Prostate gland (tissue), 2 donors: ENCODE measurements at places on chromosomes 2 and 18. TPM values are rescaled to one million over a fixed set of nuclear protein-coding genes. Genes with fewer than 3 reads are reported as not detected.

DNA sequence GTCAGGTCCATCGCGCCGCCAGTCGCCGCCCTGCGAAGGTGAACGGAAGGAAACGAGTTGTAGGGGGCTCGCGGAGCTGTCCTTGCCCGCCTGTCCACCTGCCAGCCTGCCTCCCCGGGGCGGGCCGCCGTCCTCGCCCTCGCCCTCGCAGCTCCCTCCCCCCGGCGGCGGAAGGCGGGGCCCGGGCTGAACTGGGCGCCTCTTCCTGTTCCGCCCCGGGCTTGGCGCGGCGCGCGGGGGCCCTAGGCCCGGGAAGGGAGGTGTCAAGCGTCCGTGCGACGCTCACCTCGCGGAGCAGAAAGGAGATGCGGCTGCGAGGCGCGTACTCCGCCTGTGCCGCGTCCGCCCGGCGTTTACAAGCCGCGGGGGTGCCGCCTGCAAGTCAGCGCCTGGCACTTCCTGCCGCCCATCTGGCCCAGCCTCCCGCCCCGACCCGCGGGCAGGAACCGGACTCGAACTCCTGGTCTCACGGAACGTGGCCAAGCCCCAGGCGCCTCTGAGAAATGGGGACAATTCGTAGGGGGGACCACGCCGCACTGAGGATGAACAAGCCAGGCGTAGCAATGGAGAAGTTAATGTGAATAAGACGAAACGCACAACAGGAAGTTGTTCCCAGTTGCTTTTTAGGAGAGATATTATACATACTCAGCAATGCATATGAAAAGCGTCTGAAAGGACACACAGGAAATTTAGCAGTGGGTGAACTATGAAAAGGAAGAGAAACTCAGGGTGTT is at the start of gene CNPPD1:
Gene CNPPD1 (minus strand): TSS at position 108 of the 734 bp plus-strand sequence. CDS start 97 bp downstream, at position 11.
- H3K27ac ChIP-seq = peak within 1 kb of the TSS; percentile 99
- H3K4me1 ChIP-seq = peaks cover 11% of the 10 kb centered on the region
- H3K27me3 ChIP-seq = no peaks in the 10 kb centered on the region
- no peaks in the 10 kb centered on the region for H3K36me3 ChIP-seq

GRCh38 chr2:28389399-28390240 is 3.0 kb upstream of the FOSL2 start:
- H3K27me3 ChIP-seq = no peaks in the 10 kb centered on the region
- H3K4me1 ChIP-seq = no peaks in the 10 kb centered on the region
- no peak for DNase-seq
- peak overlapping the region; percentile 100 for H3K27ac ChIP-seq
- peak overlapping the region; percentile 88 for H3K4me3 ChIP-seq
- no peaks in the 10 kb centered on the region for H3K36me3 ChIP-seq

DNA sequence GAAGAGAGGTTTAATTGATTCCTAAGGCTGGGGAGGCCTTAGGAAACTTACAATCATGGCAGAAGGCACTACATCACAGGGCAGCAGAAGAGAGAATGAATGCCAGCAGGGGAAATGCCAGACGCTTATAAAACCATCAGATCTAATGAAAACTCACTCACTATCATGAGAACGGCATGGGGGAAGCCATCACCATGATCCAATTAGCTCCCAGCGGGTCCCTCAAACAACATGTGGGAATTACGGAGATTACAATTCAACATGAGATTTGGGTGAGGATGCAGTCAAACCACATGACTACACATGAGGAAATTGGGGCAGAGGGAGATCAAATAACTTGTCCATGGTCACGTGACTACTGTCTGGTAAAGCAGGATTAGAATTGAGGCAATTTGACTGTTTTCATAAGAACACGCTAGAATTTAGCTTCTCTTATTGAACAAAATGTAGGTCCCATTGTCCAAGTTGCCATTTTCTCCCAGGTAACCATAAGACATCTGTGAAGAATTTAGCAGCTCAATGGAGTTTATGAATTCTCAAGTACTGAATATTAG is 445.1 kb upstream of the CDH20 start:
- no peak overlapping the region for H3K27ac ChIP-seq
- H3K4me3 ChIP-seq = no peak overlapping the region
- H3K36me3 ChIP-seq = no peaks in the 10 kb centered on the region
- H3K27me3 ChIP-seq = no peaks in the 10 kb centered on the region
- H3K4me1 ChIP-seq = no peaks in the 10 kb centered on the region

DNA sequence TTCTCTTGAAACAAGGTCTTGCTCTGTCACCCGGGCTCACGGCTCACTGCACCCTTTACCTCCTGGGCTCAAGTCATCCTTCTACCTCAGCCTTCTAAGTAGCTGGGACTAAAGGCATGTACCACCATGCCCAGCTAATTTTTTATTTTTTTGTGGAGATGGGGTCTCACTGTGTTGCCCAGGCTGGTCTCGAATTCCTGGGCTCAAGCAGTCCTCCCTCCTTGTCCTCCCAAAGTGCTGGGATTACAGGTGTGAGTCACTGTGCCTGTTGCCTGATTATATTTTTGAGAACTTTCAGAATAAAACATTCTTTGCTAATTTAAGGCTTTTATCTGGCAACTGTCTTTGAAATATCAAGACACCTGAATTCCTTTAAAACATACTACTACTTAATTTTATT is 47.9 kb downstream of the BIRC6 start:
- no peak overlapping the region for H3K27ac ChIP-seq
- H3K4me3 ChIP-seq = no peak overlapping the region
- no peak for DNase-seq
- no peaks in the 10 kb centered on the region for H3K27me3 ChIP-seq
- no peaks in the 10 kb centered on the region for H3K4me1 ChIP-seq

DNA sequence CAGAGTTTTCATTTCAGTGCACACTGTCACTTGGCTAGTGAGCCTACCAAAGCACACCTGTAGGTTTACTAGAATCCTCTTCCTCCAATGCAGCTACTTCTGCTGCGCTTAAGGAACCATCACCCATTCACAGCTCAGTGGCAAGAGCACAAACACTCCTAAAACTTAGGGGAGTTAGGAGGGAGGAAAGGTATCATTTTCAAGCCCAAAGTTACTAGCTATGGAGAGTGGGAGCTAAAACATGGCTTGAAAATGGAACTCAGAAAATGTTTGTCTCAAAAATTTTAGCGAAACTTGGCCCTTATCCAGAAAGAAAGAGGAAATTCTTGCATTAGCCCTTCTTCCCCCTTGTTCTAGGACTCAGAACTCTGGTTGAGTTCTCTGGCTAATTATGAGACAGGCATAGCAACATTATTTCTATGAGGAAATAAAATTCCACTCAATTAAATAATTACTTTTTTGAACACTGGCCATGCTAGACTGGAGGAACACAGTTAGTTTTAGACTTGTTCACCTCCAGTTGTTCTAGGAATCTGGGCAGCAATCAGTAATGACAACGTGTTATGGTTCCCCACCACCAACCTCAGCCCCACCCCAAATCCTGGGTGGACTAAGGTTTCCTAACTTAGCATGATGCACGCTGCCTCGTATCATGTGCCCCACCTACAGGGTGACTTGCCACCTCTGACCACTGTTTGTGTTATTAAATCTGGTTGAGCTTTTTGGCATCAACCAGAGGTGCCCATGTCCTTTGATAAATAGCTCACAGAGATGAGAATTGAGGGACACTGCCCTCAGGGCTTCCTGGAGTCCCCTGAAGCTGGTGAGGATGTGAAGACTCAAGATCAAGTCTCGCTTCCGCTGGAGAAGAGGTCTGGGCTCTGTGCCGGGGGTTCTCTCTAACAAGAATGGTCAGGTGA is 32.8 kb downstream of the LPIN2 start:
- H3K27me3 ChIP-seq = no peaks in the 10 kb centered on the region
- no peaks in the 10 kb centered on the region for H3K4me1 ChIP-seq
- no peak for DNase-seq
- H3K27ac ChIP-seq = peak overlapping the region; percentile 56
- no peak overlapping the region for H3K4me3 ChIP-seq

DNA sequence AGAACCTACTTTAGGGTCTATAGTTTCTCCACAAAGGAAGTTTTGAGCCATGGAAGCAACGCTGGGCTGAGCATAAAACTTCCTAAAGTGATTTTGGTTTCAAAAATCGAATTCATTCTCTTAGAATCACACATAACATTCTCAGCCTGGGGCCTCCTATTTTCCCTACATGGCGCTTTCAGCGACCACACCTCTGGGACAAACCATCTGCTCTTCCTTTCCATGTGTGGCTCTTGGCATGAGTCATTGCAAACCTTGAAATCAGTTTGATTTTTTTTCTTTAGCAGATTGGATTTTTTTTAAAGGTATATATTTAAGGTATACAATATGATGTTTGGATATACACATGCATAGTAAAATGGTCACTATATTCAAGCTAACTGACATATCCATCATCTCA is 72.5 kb upstream of the APCDD1 start:
- no peaks in the 10 kb centered on the region for H3K36me3 ChIP-seq
- no peak overlapping the region for H3K27ac ChIP-seq
- no peaks in the 10 kb centered on the region for H3K4me1 ChIP-seq

DNA sequence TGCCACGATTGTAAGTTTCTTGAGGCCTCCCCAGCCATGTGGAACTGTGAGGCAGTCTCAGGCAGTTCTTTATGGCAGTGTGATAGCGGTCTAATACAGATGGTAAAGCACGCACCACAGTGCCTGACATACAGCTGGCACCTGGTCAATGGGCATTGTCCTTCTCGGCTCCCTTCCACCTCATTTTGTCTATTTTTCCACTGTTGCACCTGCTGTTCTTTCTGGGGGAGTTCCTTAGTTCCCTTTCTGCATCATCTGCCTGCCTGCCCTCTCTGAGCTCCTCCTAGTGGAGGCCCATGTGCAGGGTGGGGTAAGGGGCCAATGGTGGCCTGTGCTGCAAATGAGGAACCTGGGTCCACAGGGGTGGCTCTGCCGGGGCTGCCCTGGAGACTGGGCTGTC is 157.6 kb downstream of the LPIN1 start:
- no peaks in the 10 kb centered on the region for H3K36me3 ChIP-seq
- DNase-seq = no peak

DNA sequence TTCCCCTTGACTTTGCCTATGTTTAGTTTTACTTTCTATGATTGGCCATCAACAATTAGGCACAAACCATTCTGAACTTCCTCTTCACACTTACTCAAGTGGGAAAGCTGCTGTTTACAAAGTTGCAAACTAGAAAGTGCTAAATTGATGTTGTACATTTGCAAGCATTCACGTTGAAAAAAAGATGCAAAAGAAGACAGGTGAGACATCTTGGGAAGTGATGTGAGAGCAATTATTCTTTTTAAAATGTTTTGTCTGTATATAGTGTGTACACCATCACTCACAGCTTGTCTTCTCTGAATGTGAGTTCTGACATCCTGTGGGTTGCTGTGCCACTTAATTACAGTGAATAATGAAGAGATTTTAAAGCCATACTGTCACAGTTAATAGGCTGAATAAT is 874.1 kb upstream of the LRATD1 start:
- no peaks in the 10 kb centered on the region for H3K4me1 ChIP-seq
- H3K27me3 ChIP-seq = no peaks in the 10 kb centered on the region
- no peaks in the 10 kb centered on the region for H3K36me3 ChIP-seq
- no peak overlapping the region for H3K27ac ChIP-seq

- H3K36me3 ChIP-seq = peaks cover 13% of the 10 kb centered on the region
- peak; percentile 50 for DNase-seq
- H3K4me1 ChIP-seq = no peaks in the 10 kb centered on the region
- peak overlapping the region; percentile 68 for H3K27ac ChIP-seq
Observed at GRCh38 chr2:190979906-190980629, 33.9 kb downstream of the STAT1 start.

- H3K4me3 ChIP-seq = no peak overlapping the region
- no peaks in the 10 kb centered on the region for H3K4me1 ChIP-seq
- H3K36me3 ChIP-seq = no peaks in the 10 kb centered on the region
- DNase-seq = no peak
- no peaks in the 10 kb centered on the region for H3K27me3 ChIP-seq
Observed at GRCh38 chr2:57908736-57909161, 137.9 kb upstream of the VRK2 start.

GRCh38 chr2:67839242-67839641 is 223.6 kb downstream of the C1D start:
- H3K27ac ChIP-seq = no peak overlapping the region
- no peak overlapping the region for H3K4me3 ChIP-seq
- DNase-seq = no peak
- no peaks in the 10 kb centered on the region for H3K36me3 ChIP-seq
- H3K27me3 ChIP-seq = no peaks in the 10 kb centered on the region
- H3K4me1 ChIP-seq = no peaks in the 10 kb centered on the region

- H3K4me3 ChIP-seq = no peak overlapping the region
- H3K36me3 ChIP-seq = no peaks in the 10 kb centered on the region
- H3K27me3 ChIP-seq = no peaks in the 10 kb centered on the region
- no peak overlapping the region for H3K27ac ChIP-seq
Observed at GRCh38 chr2:176812246-176812775, 400.3 kb upstream of the HNRNPA3 start.

- H3K36me3 ChIP-seq = no peaks in the 10 kb centered on the region
- no peak for DNase-seq
- peaks cover 14% of the 10 kb centered on the region for H3K4me1 ChIP-seq
- no peak overlapping the region for H3K4me3 ChIP-seq
- H3K27ac ChIP-seq = no peak overlapping the region
Observed at GRCh38 chr2:46339200-46339599, 42.0 kb downstream of the EPAS1 start.

- H3K4me1 ChIP-seq = no peaks in the 10 kb centered on the region
- H3K4me3 ChIP-seq = no peak overlapping the region
- DNase-seq = peak; percentile 1
- H3K36me3 ChIP-seq = no peaks in the 10 kb centered on the region
- H3K27ac ChIP-seq = no peak overlapping the region
Observed at GRCh38 chr2:72094701-72095100, 53.0 kb downstream of the CYP26B1 start.

DNA sequence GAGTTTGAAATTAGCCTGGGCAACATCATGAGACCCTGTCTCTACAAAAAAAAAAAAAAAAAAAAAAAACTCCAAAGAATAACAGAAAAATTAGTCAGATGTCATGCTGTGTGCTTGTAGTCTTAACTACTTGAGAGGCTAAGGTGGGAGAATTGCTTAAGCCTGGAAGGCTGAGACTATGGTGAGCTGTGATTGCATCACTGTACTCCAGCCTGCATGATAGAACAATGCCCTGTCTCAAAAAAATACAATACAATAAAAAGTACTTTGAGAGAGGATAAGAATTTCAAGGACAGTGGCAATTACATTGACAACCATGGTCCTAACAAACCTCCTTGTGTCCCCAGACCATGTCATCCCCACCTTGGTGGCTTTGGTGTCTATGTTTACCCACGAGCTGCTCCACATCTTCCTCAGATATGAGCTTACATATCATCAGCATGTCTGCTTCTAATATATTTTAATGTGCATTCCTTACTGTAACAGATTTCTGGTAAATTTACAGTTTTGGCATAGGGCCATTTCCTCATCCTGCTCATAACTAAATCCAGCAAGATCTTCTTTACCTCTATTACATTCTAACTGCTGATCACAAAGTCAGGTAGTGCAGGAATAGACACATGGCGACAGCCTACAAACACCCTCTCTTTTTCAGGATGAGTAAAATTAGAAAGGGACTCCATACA is 437.7 kb upstream of the HNRNPA3 start:
- H3K4me1 ChIP-seq = no peaks in the 10 kb centered on the region
- no peaks in the 10 kb centered on the region for H3K27me3 ChIP-seq
- H3K36me3 ChIP-seq = no peaks in the 10 kb centered on the region
- H3K27ac ChIP-seq = no peak overlapping the region

STAM2 gene
- total RNA-seq = 28.7 TPM

MC5R gene
- total RNA-seq = not detected

TRABD2A gene
- 10.3 TPM for total RNA-seq

TCF23 gene
- total RNA-seq = not detected

C2orf92 gene
- total RNA-seq = 7.0 TPM

STPG4 gene
- total RNA-seq = not detected

SERPINB12 gene
- total RNA-seq = not detected

TGFA gene
- total RNA-seq = 3.7 TPM

NEB gene
- total RNA-seq = 7.3 TPM

ARHGEF4 gene
- 56.0 TPM for total RNA-seq

BMPR2 gene
- 69.9 TPM for total RNA-seq

WIPF1 gene
- 7.2 TPM for total RNA-seq
